ENCODE measurements at places on chromosomes 3 and 15. TPM values are rescaled to one million over a fixed set of nuclear protein-coding genes. Genes with fewer than 3 reads are reported as not detected.
A peak's percentile ranks its signal among the peaks of the same experiment; 100 is the strongest.

Gene SI
- total RNA-seq = not detected

Gene GOLGA8T
- not detected for total RNA-seq

DNA sequence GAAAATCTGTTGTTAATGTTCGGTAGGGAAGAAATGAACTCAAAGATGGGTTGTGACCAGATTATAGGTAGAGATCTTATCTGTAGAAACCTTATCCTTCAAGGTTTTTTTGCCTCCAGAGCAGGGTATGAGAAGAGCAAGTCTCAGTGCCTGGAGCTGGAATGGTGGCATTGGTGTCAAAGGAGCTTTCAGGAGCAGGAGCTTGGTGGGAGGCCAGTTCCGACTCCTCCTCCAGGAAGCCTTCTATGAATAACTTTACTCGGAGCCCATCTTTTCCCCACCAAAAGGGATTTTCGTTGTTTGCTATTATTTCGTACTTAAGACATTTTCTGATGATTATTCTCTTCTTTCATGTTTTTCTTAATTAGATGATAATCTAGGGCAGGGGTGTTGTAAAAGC is 91.8 kb downstream of the GHSR start:
- peaks cover 50% of the 10 kb centered on the region for H3K4me1 ChIP-seq
- DNase-seq = no peak
- H3K4me3 ChIP-seq = no peak overlapping the region

- DNase-seq = no peak
- H3K4me3 ChIP-seq = no peak overlapping the region
- H3K36me3 ChIP-seq = no peaks in the 10 kb centered on the region
- peaks cover 61% of the 10 kb centered on the region for H3K4me1 ChIP-seq
- H3K27ac ChIP-seq = peak overlapping the region; percentile 68
Measured at GRCh38 chr3:190073264-190074008, 47.3 kb downstream of the P3H2 start.

DNA sequence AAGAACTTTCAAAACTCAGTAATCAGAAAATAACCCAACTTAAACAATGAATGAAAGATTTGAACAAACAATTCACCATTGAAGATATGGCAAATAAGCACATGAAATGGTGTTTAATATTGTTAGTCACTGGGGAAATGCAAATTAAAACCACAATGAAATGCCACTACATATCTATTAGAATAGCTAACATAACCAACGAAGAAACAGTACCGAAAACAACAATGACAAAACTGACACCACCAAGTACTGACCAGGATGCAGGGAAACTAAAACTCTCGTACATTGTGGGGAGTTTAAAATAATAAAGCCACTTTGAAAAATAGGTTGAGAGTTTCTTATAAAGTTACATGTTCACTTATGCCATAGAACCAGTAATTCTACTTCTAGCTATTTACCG is 69.1 kb downstream of the KBTBD8 start:
- H3K27ac ChIP-seq = no peak overlapping the region
- no peak for DNase-seq
- peaks cover 29% of the 10 kb centered on the region for H3K27me3 ChIP-seq
- no peaks in the 10 kb centered on the region for H3K4me1 ChIP-seq

Data from chondrocyte (in vitro differentiated cells).